ENCODE measurements at places on chromosomes 13 and 19. TPM values are rescaled to one million over a fixed set of nuclear protein-coding genes. Genes with fewer than 3 reads are reported as not detected.

DNA sequence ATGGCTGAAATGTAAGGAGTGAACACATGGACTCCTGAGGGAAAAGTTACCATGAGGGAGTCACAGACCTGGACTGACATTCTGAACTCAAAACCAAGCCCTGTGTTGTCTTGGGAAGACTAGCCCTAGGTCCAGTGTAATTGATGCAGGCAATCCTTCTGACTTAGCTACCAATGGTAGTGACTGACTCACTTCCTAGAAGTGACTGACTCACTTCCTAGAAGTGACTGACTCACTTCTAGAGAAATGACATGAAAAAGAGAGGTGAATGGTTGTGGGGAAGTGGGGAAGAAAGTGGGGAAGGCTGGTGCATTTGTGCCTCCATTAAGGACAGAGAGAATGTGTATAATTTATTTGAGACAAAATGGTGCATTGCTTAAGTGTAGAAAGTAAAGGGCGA is 49.9 kb downstream of the EDNRB start:
- H3K27ac ChIP-seq = no peak overlapping the region
- H3K4me3 ChIP-seq = no peak overlapping the region
- no peak for DNase-seq
- no peaks in the 10 kb centered on the region for H3K4me1 ChIP-seq

- no peak for DNase-seq
- H3K27me3 ChIP-seq = no peaks in the 10 kb centered on the region
- H3K27ac ChIP-seq = peak overlapping the region; percentile 28
- peak overlapping the region; percentile 73 for H3K4me3 ChIP-seq
Observed at GRCh38 chr19:19062454-19063182, 1.2 kb upstream of the SLC25A42 start.

Gene CPAMD8
- total RNA-seq = 1.3 TPM

DNA sequence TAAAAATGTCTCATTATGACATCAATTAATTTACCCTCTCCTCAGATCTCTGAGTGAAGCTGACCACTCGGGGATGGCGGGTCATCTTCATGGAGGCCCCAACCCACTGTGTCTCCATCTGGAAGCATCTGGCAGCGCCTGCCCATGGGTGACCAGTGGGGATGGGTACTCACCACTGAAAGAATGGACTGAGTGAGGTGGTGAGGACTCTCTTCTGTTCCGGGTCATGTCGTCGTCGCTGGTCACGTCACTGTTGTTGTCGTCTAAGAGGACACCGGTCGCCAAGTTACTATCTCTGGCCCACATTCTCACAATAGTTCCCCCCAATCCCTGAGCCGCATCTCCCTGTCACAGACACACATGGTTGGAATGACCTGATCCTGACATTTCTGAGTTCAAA is 17.1 kb downstream of the PEG3 start:
- H3K27ac ChIP-seq = no peak overlapping the region
- no peaks in the 10 kb centered on the region for H3K27me3 ChIP-seq
- no peak for DNase-seq

GRCh38 chr19:48169578-48169938 is 586 bp downstream of the LIG1 start:
- H3K4me3 ChIP-seq = no peak overlapping the region
- H3K27ac ChIP-seq = peak overlapping the region; percentile 96
- DNase-seq = peak; percentile 94
- no peaks in the 10 kb centered on the region for H3K36me3 ChIP-seq
- H3K27me3 ChIP-seq = no peaks in the 10 kb centered on the region

GRCh38 chr13:79197933-79198332 is 208.1 kb downstream of the RBM26 start:
- no peak overlapping the region for H3K4me3 ChIP-seq
- no peak overlapping the region for H3K27ac ChIP-seq
- H3K27me3 ChIP-seq = no peaks in the 10 kb centered on the region
- no peak for DNase-seq
- H3K4me1 ChIP-seq = no peaks in the 10 kb centered on the region

DNA sequence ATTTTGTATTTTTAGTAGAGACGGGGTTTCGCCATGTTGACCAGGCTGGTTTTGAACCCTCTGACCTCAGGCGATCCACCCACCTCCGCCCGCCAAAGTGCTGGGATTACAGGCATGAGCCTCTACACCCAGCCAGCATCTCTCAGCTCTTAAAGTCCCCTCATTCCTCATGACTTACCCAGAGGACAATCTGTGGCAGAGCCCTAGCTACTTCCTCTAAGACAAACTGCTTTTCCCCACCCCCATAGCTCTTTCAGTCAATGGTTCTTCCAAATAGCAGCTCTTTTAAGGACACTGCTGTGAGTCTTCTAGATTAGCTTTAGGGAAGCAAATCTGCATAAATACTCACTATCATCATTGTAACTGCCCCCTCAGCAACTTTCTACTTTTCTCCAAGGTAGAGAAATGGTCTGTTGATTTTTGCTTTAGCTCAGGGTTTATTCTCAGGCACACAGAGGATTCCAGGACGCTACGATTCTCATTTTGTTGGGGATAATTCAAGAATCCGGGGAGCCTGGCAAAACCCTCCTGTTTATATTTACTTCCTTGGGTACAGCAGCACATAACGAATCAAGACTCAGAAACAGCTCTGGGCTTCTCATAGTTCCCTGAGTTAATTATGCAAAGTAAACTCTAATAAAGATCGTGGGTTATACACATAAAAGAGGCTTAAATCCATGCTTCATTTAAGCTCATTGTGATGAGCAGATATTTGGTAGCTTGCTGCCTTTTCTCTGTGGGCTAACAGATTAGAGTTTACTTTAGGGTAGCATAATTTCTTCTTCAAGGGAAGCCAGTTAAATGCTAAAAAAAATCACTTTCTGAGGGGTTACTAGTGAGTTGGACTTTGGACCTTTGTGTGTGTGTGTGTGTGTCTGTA is 357.4 kb downstream of the TDRD3 start:
- H3K36me3 ChIP-seq = no peaks in the 10 kb centered on the region
- H3K27me3 ChIP-seq = peaks cover 2% of the 10 kb centered on the region
- H3K4me1 ChIP-seq = no peaks in the 10 kb centered on the region
- no peak overlapping the region for H3K27ac ChIP-seq
- DNase-seq = no peak

DNA sequence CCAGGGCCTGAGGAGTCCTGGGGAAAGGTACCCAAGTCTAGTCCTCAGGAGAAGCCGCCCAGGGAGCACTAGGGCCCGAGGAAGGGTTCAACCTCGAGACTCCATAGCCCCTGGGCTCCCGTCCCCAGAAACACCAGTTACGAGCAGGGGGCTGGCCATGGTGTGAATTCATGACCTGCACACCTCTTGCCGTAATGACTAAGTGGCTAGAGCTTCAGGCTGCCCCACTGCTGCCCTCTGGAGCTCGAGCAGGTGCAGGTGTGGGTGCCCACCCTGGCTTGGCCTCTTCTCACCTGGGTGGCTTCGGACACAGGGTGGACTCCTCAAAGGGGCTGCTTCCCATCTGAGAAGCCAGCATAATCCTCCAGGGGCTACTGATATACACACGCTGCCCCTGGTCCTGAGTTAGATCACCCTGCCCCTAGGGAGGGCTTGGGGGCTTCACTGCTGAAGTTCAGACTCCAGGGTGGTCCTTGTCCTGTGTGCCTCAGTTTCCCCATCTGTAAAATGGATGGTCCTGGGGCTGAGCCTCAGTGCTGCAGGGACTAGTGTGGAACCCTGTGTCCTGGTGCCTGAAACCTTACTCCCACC is 13.6 kb downstream of the SPC24 start:
- no peaks in the 10 kb centered on the region for H3K36me3 ChIP-seq
- no peaks in the 10 kb centered on the region for H3K27me3 ChIP-seq
- H3K4me1 ChIP-seq = peaks cover 12% of the 10 kb centered on the region

- DNase-seq = no peak
- peaks cover 15% of the 10 kb centered on the region for H3K36me3 ChIP-seq
- H3K4me1 ChIP-seq = peaks cover 9% of the 10 kb centered on the region
Observed at GRCh38 chr13:77016251-77016812, 10.6 kb downstream of the FBXL3 start.

Gene RNF17
- total RNA-seq = not detected

DNA sequence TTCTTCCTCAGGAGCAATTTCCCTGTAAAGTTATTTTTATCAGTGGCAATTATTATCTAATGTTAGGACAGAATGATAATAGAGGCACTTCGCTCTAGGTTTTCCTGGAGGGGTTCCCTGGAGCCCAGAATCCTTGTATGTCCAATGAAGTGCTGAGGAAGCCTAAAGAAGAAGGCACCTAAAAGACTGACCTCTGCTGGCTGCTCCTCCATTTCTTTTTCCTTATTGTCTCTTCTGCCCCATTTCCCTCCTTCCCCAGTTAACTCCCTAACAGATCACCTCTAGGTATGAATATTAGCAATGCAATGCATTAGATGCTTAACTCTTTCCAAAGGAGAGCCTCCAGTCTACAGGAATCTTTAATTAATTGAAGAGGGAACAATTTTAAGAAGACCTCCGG is 985.4 kb downstream of the DIAPH3 start:
- no peak overlapping the region for H3K4me3 ChIP-seq
- no peaks in the 10 kb centered on the region for H3K27me3 ChIP-seq
- H3K4me1 ChIP-seq = no peaks in the 10 kb centered on the region
- H3K27ac ChIP-seq = no peak overlapping the region
- DNase-seq = no peak

Gene POGLUT2
- total RNA-seq = 1.6 TPM

Gene SPINT2
- total RNA-seq = 140 TPM

- no peaks in the 10 kb centered on the region for H3K4me1 ChIP-seq
- no peak overlapping the region for H3K4me3 ChIP-seq
- H3K36me3 ChIP-seq = no peaks in the 10 kb centered on the region
- no peak overlapping the region for H3K27ac ChIP-seq
Observed at GRCh38 chr13:24606486-24607170, 73.6 kb upstream of the ATP12A start.

GRCh38 chr13:46396341-46396740 is 9.3 kb upstream of the RUBCNL start:
- H3K27ac ChIP-seq = no peak overlapping the region
- no peak overlapping the region for H3K4me3 ChIP-seq
- no peak for DNase-seq
- H3K36me3 ChIP-seq = no peaks in the 10 kb centered on the region
- no peaks in the 10 kb centered on the region for H3K27me3 ChIP-seq

DNA sequence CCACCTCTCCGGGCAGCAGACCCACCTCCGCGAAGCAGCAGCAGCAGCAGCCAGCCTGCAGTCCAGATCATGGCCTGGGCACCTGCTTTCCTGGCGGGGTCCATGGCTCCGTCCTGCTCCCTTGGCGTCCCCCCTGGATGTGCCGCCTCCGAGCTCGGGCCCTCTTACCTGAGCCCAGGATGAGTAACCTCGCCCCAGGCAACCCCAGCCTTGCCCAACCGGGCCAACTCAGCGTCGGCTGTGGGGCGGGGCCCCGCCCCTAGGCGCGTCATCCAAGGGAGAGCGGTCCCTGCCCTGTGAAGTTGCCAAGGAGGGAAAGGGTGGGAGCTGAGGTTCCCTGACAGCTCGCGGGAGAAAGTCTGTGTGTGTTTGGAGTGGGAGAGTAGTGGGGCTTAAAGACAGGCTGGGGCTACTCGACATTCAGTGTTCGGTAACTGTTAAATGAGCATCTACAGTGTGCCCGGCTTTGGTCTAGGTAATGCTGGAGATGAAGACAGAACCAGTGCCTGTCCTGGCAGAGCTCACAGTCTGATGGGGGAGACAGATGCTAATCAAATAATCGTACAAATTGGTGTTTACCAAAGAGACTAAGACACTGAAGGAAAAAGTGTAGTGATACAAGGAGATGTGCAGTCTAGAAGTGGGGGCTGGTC is at the start of gene LYPD3:
Gene LYPD3 (minus strand): TSS at position 141 of the 653 bp plus-strand sequence. CDS start 37 bp downstream, at position 104.
- no peak for DNase-seq
- H3K4me1 ChIP-seq = peaks cover 3% of the 10 kb centered on the region
- no peak within 1 kb of the TSS for H3K27ac ChIP-seq
- no peaks in the 10 kb centered on the region for H3K36me3 ChIP-seq

DNA sequence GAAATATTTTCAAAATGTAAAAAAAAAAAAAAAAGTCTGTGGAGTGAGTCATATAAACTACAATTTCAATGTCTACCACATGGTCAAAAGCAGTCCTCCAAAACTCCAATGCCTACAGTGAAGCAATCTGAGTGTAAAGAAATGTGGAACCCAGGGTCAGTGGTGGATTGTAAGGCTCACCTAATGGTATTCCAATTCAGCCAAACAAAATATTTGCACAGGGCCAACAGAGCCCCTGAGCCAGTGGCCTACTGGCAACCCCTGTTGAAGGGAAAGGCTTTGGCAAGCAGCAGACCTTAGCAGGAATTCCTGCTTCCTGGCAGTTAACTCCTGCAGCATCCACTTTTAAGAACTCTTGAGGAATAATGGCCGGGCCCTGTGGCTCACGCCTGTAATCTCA is 3.4 kb downstream of the DNMT1 start:
- H3K27ac ChIP-seq = no peak overlapping the region
- H3K27me3 ChIP-seq = no peaks in the 10 kb centered on the region
- peaks cover 4% of the 10 kb centered on the region for H3K4me1 ChIP-seq
- H3K4me3 ChIP-seq = no peak overlapping the region

- H3K36me3 ChIP-seq = no peaks in the 10 kb centered on the region
- DNase-seq = no peak
- no peak overlapping the region for H3K4me3 ChIP-seq
- no peaks in the 10 kb centered on the region for H3K4me1 ChIP-seq
- no peak overlapping the region for H3K27ac ChIP-seq
Observed at GRCh38 chr19:31100206-31100590, 249.0 kb downstream of the TSHZ3 start.

Gene FBN3
- total RNA-seq = not detected

GRCh38 chr13:52652196-52652979 is at the start of gene SUGT1:
Gene SUGT1, plus strand, starts transcription at chr13:52652836. Its CDS starts 85 bp downstream, at chr13:52652921.
- H3K4me3 ChIP-seq = peak within 1 kb of the TSS; percentile 74
- H3K4me1 ChIP-seq = peaks cover 20% of the 10 kb centered on the region
- H3K27me3 ChIP-seq = no peaks in the 10 kb centered on the region
- H3K36me3 ChIP-seq = no peaks in the 10 kb centered on the region
- DNase-seq = peak; percentile 97

GRCh38 chr13:106484537-106485193 is 50.8 kb downstream of the EFNB2 start:
- DNase-seq = no peak
- H3K36me3 ChIP-seq = no peaks in the 10 kb centered on the region
- H3K4me1 ChIP-seq = no peaks in the 10 kb centered on the region
- H3K4me3 ChIP-seq = no peak overlapping the region
- no peaks in the 10 kb centered on the region for H3K27me3 ChIP-seq

DNA sequence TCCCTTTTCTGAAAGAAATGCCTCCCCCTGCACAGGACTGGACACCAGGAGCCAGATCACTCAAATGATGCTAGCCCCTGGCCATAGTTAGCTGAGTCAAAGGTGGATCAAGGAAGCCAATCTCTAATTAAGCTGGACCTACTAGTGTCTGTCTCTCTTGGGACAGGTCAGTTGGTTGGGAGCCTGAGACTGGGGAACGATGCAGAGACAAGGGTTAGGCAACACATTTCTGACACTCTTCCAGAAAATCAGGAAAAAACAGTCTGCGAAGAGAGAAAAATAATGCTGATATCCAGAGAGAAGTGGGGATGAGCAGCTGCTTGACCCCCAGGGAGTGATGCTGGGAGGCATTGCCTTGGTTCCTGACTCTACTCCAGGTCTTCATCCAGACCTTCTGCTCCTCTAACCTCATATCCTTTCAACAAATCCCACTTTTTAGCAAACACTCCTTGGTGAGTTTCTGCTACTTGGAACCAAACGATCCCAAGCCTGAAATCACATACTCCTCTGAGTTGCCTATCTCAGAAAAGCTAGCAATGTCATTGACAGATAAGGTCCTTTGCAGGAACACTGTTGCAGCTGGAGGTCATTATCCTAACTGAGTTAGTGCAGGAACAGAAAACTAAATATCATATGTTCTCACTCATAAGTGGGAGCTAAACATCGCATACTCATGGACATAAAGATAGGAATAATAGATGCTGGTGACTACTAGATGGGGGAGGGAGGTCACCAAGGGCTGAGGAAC is 369.7 kb downstream of the COG6 start:
- H3K4me3 ChIP-seq = no peak overlapping the region
- no peaks in the 10 kb centered on the region for H3K36me3 ChIP-seq
- DNase-seq = no peak
- no peaks in the 10 kb centered on the region for H3K27me3 ChIP-seq
- no peak overlapping the region for H3K27ac ChIP-seq
